ENCODE measurements at places on chromosomes 12 and 14. TPM values are rescaled to one million over a fixed set of nuclear protein-coding genes. Genes with fewer than 3 reads are reported as not detected.

DNA sequence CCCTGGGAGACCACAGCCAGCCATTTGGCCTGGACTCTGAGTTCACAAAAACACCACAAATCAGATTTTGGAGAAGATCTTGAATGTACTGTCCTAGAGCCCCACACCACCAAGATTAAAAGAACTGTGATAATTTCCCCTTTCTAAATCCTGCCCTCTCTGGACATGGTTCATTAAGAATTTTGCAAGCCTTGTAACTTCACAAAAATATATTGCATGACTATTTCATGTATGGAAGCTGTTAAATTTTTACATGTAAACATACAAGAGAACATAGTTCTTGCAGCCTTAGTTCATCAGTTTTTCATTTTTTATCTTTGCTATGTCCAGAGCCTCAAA is 97.0 kb downstream of the SCARB1 start:
- DNase-seq, result no peak
- peaks cover 2% of the 10 kb centered on the region for H3K4me1 ChIP-seq
- H3K4me3 ChIP-seq, result no peak overlapping the region

- no peaks in the 10 kb centered on the region for H3K27me3 ChIP-seq
- H3K4me3 ChIP-seq, result no peak overlapping the region
- H3K4me1 ChIP-seq, result no peaks in the 10 kb centered on the region
- H3K27ac ChIP-seq, result no peak overlapping the region
- H3K36me3 ChIP-seq, result no peaks in the 10 kb centered on the region
These were observed 947 bp downstream of the TMEM52B start for GRCh38 chr12:10179776-10180181.

The ZDHHC22 gene
- not detected for polyA plus RNA-seq

- no peaks in the 10 kb centered on the region for H3K27me3 ChIP-seq
- no peak overlapping the region for H3K27ac ChIP-seq
- DNase-seq, result no peak
- no peaks in the 10 kb centered on the region for H3K36me3 ChIP-seq
- H3K4me1 ChIP-seq, result peaks cover 16% of the 10 kb centered on the region
- H3K4me3 ChIP-seq, result no peak overlapping the region
These were observed 7.2 kb upstream of the GPR84 start for GRCh38 chr12:54371328-54372112.

DNA sequence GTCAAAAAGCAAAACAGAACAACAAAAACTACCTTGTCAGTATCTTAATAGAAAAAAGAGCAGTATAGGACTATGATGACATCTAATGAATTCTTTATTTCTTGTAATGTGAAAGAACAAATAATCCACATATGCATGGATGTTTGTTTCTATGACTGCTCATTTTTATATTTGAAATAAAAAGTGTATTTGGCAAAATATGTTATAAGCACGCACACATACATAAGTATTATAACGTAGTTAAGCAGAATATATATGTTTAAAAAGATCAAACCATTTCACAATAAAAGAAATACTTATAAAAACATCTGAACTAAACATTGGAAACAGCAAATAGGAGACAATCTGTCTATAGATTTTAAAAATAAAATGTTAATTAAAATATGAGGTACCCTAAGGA is 74.8 kb downstream of the MIPOL1 start:
- no peaks in the 10 kb centered on the region for H3K36me3 ChIP-seq
- no peak for DNase-seq
- H3K4me1 ChIP-seq, result no peaks in the 10 kb centered on the region
- H3K4me3 ChIP-seq, result no peak overlapping the region
- no peaks in the 10 kb centered on the region for H3K27me3 ChIP-seq
- H3K27ac ChIP-seq, result no peak overlapping the region

DNA sequence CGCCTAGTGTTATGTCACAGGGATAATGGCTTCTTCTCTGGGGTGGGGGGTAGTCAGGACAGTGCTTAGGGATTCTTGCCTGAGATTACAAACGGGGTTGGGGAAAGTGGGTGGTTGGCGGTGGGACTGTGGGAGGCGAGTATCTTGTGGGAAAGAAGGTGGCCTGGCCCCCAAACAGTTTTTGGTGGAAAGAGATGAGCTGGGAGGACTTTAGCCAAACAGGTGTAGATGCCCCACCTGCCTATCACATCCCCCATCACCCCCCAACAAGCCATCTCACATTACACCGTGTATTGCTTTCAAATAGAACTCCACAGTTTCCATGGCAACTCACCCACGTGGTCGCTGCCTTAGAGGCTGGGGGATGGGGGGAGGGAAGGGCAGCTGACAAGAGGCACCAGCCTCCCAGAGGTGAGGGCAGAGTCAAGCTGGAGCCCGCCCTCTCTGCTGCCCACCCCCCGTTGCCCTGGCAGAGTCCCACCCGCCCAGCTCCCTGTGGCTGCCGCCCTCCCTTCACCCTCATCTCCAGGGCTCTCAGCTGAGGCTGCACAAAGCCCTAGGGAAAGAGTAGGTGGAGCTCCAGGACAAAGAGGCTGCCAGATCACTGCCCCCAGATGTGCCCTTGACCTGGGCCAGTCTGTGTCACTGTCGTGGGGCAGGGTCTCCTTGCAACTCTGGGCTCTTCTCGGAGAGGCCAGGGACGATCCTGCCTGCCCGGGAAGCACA is 98.3 kb downstream of the LRRC74A start:
- H3K4me3 ChIP-seq, result no peak overlapping the region
- DNase-seq, result no peak
- H3K27me3 ChIP-seq, result no peaks in the 10 kb centered on the region
- no peaks in the 10 kb centered on the region for H3K36me3 ChIP-seq
- no peak overlapping the region for H3K27ac ChIP-seq

DNA sequence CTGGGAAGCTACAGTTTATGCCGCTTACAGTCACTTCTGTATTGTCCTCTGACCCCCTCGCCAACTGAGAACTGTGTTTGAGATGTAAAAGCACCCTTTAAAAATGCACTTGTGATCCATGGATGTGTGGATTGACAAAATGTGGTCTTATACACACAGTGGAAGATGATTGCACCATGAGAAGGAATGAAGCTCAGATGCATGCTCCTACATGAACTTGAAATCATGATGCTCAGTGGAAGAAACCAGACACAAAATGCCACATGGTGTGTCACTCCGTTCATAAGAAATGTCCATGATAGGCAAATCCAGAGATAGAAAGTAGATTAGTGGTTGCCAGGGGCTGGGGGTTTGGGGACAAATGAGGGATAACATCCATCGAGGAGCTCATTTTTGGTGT is 58.0 kb downstream of the PITPNM2 start:
- no peaks in the 10 kb centered on the region for H3K36me3 ChIP-seq
- no peaks in the 10 kb centered on the region for H3K4me1 ChIP-seq
- no peaks in the 10 kb centered on the region for H3K27me3 ChIP-seq
